ENCODE measurements at places on chromosomes 1 and 21. TPM values are rescaled to one million over a fixed set of nuclear protein-coding genes. Genes with fewer than 3 reads are reported as not detected.

- no peak for DNase-seq
Measured at GRCh38 chr1:226480461-226480860, 68.1 kb upstream of the STUM start.

GRCh38 chr1:111361761-111362160, 65.8 kb downstream of the OVGP1 start:
- DNase-seq, result no peak

- DNase-seq, result no peak
Measured at GRCh38 chr1:62057641-62058290, 136.9 kb upstream of the L1TD1 start.

- DNase-seq, result no peak
Measured at GRCh38 chr1:94247138-94248094, 10.0 kb upstream of the ARHGAP29 start.

ADORA1 gene
- total RNA-seq, result 8.5 TPM
